ENCODE measurements at places on chromosomes 6 and 20.

GRCh38 chr6:53398247-53399026 is 49.7 kb upstream of the ELOVL5 start:
- DNase-seq = no peak

DNA sequence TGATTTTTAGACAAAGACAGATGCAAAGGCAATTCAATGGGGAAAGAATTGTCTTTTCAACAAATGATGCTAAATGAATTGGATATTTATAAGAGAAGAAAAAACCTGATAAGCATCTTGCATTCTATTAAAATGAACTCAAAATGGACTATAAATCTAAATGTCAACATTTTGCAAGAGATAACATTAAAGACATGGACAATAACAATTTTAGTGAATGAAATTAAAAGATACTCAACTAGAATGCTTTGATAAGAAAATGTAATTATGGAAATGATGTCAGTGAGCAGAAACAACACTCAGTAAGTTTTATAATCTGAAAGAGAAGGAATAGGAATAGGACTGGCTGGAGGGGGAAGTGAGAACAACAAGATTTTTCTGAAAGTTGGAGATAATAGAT is 421.7 kb downstream of the C6orf118 start:
- DNase-seq = no peak

GRCh38 chr6:42448927-42449659 is 2.6 kb downstream of the TRERF1 start:
- DNase-seq = no peak

DNA sequence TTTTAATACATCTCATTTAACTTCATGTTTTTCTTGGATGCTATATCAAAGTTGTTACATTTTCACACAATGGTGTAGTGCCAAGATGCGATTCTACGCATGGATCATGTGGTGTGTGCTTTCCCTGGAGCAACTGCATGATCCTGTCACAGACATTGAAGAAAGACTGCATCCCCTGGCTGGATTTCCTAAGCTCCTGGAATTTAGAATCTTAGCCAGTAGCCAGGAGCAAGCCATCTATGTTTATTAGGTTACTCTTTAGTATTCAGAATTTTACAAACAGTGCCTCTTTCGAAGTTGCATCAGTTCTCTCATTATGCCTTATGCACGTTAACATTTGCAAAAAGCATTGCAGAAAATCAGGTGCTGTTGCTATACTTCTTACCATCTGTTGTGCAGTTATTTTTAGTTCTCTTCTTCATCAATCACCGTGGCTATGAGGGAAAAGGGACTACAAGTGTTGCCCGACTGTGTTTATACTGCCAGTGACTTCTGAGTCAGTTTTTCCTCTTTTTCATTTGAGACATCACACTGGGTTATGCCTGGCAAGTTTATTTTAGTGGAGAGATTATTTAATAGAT is 584.2 kb downstream of the BCKDHB start:
- no peak for DNase-seq

GRCh38 chr6:125524356-125524755 is 222.6 kb upstream of the HDDC2 start:
- no peak for DNase-seq

- no peak for DNase-seq
These were observed 76.8 kb upstream of the DUSP22 start for GRCh38 chr6:215335-216034.

DNA sequence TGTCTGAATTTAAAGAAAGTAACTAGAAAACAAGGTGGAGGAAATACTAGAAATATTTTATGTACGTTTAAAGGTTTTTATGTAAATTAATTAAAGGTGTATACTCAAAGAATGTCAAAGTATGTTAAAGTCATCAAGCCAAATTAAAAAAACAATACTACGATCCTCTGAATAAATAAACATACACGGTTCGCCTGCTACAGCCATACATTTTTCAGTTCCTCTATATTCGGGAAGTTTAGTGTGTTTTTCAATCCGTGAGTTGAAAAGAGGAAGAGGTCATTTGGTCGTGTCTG is 626 bp downstream of the STX7 start:
- DNase-seq = no peak

DNA sequence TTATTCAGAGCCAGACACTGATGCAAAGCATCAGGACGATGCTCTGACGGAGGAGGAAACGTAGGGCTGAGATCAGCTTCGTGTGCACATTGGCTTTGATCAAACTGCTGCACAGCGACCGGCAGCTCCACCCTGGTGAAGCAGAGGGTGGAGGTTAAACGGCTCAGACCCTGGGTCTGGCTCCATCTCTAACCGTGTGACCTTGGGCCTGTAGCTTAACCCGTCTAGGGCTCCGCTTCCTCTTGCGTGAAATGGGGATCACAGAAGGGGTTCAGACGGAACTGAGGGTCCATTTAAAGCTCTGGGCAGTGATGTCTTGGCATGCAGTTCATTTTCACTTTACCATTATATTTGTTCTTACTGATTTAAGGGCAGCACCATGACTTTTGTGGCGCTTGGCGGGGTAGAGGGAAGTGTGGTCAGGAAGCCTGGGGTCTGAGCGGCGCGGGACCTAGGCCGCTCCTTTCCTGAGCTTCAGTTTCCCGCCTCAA is 644 bp downstream of the RBL1 start:
- DNase-seq = no peak
